ENCODE measurements at places on chromosomes 2 and 18.

DNA sequence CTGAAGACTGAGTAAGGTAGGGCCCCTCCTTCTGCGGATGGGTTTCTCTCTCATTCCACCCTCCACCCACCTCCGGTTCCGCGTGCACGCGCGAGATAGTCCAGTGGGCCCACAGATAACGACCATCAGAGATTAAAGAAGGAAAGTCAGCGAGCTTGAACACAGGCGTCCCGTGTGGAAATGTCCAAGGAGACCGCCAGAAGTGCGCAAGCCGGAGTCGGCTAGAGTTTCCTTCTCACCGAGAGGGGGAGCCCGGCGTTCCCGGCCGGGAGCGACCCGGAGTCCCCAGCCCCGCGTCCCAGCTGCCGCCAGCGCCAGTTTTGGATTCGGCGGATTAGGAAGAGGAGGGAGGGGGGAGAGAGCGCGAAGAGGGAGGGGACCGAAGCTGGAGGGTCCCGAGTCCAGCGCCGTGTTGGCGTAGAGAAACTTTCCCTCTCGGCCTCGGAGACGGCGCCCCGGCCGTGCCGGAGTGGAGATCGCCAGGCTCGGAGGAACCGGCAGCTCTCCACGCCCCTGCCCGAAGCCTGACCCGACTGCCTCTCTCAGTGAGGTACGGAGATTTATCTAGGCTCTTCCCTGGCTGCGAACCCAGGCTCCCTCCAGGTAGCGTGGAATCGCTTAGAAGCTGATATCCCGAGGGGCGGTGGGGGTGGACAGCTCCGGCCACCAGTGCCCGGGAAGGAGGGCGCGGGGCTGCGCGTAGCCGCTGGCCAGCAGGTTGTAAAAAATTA, at the start of gene GULP1:
Gene GULP1, plus strand, starts transcription at position 258 of the 731 bp plus-strand sequence. CDS start 185,829 bp downstream, outside the sequence.
- DNase-seq, result no peak

DNA sequence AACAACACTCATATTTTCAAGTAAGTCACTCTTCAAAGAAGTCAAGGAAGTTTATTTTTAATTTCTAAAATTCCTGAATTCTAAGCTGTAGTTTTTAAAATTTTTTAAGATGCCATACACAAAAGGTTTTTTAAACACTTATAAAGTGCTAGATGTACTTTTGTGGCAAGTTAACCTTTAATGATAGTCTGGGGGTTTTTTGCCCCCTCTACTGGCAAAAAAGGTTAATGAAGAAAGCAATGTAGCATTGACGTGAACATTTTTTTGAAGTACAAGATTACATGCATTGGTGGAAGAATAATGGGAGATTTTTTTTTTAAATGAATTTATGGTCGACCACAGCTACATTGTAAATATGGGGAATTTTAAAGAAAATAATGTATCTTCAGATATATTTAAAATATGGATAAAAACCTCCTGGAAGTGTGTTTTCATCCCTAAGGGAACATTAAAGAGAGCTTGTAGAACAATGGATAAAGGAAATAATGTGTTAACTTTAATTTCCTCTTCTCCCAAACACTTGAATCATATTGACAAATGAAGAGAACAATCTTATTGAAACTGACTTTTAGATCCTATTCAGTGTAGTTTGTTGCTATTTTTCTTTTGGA, 12.6 kb downstream of the ITPRID2 start:
- DNase-seq, result no peak

GRCh38 chr2:69086466-69086865, 73.5 kb downstream of the ANTXR1 start:
- DNase-seq, result no peak

GRCh38 chr2:230929381-230930148, 4.5 kb upstream of the GPR55 start:
- DNase-seq, result no peak

- DNase-seq, result no peak
These were observed 61.1 kb upstream of the RAB12 start for GRCh38 chr18:8548186-8548585.

DNA sequence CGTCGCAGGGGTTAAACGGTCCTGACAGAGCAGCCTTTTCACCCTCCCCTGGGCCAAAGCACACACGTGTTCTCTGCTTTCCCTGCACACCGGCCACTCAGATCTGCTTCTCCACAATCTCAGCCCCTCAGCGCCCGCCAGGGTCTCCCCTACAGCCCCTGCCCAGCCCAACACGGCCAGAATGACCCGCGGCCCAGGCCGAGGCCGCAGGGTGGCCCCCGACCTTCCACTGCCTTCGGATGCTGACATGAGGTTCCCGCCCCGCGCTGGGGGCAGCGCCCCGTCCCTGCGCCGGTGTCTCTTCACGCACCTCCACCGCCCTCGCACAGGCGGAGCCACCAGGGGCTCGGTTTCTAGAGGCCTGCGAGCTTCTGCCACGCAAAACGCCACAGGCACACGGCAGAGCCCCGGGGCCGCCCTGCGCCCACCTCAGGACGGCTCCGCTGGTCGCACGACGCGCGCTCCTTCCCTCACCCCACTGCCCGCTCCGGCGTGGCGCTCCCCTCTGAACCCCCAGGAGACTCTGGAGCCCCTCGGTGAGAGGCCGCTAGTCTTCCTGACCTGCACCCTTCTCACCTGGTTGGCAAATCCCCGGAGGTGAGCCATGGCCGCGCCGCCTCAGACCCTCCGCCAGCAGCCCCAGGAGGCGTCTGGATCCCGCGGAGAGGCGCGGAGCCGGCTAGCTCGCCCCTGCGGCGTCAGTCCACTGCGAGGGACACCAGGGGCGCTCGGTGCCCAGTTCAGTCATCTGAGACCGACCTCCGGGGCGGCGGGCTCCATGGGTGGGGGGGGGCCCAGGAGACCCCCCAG, 749 bp downstream of the STK25 start:
- peak; percentile 12 for DNase-seq

- DNase-seq, result no peak
These were observed 237.0 kb downstream of the ZNF804A start for GRCh38 chr2:184835398-184835715.

DNA sequence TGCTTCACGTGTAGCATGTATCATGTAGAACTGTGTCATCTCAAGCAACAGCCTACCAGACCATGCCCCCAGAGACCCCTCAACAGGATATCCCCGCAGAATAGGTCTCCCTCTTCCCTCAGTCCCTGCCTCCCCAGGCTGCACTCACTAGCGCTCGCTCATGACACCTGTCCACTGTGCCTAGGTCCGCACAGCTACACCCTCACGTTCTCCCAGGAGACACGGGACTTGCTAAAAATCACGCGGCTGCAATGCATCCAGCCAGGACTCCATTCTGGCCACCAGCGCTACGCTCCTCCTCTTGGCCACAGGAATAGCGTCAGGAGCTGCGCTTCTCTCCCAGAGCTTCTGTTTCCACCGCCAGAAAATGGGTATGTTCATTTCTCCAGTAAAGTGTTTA, 2.5 kb downstream of the PXDN start:
- DNase-seq, result no peak
